Activated CD8-positive, alpha-beta T cell treated with anti-CD3 and anti-CD28 coated beads, Interleukin-2, amount 10 ng/mL, durations not matched to agents 7 days and 5 days (primary cell): ENCODE measurements at places on chromosomes 5 and 9.

DNA sequence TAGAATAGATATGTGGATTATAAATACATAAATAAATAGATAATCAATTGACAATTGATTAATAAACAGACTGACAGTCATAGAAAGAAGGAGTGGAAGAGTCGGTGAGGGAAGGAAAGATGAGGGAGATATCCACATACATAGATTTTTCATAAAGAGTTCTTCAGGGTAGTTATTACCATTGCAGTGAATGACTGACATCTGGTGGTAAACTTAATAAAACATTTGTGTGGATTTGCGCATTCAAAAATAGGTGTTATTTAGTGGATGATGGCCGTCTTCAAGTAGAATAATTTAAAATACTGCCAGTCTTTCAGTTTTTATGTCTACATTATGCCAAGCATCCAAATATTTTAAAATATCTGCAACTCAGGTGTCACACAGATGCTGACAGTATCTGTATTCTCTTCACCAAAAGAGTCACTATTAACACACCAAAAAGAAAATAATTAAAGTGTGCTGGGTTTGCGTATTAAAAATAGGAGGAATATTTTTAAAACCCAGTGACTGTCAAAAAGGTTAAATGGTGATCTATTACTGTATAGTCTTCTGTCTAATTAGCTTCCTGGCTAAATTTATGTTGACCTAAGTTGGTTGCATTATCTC, 78.8 kb downstream of the GIN1 start:
- no peak for DNase-seq
- H3K4me1 ChIP-seq: no peaks in the 10 kb centered on the region
- no peak overlapping the region for H3K27ac ChIP-seq
- H3K36me3 ChIP-seq: no peaks in the 10 kb centered on the region
- H3K4me3 ChIP-seq: no peak overlapping the region

- peaks cover 21% of the 10 kb centered on the region for H3K4me1 ChIP-seq
- H3K4me3 ChIP-seq: no peak overlapping the region
- no peaks in the 10 kb centered on the region for H3K27me3 ChIP-seq
- no peak for DNase-seq
- H3K27ac ChIP-seq: no peak overlapping the region
- H3K36me3 ChIP-seq: peaks cover 71% of the 10 kb centered on the region
Observed at GRCh38 chr9:5002811-5003210, 17.7 kb downstream of the JAK2 start.

DNA sequence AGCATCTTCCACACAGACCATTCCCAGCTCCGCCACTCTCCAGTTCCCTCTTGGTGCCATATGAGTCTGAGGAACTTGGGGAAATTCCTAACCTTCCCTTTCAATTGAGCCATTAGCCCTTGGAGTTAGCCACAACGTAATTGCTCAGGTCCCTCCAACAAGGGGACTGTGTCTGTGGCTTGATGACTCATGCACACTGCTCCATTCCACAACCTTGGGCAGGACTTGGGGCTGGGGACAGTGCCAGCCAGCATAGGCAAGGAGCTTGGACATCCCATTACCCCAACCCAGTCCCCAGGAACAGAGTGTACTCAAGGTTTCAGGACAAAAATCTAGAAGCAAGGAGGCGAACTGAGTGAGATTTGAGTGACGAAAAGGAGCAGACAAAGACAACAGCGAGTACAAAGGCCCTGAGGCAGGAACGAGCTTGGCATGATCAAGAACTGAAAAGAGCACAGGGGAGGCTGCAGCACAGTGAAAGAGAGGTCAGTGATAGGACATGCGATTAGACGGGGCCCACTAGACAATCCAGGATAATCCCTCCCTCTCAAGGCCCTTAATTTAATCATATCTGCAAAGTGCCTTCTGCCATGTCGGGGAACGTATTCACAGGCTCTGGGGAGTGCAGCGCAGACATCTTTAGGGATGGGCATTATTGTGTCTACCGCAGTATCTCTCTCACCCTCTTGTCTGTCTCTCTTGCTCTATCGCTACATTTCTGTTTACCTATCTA, 16.0 kb upstream of the JADE2 start:
- no peak for DNase-seq
- H3K27ac ChIP-seq: no peak overlapping the region
- no peaks in the 10 kb centered on the region for H3K27me3 ChIP-seq
- no peaks in the 10 kb centered on the region for H3K36me3 ChIP-seq
- H3K4me3 ChIP-seq: no peak overlapping the region

DNA sequence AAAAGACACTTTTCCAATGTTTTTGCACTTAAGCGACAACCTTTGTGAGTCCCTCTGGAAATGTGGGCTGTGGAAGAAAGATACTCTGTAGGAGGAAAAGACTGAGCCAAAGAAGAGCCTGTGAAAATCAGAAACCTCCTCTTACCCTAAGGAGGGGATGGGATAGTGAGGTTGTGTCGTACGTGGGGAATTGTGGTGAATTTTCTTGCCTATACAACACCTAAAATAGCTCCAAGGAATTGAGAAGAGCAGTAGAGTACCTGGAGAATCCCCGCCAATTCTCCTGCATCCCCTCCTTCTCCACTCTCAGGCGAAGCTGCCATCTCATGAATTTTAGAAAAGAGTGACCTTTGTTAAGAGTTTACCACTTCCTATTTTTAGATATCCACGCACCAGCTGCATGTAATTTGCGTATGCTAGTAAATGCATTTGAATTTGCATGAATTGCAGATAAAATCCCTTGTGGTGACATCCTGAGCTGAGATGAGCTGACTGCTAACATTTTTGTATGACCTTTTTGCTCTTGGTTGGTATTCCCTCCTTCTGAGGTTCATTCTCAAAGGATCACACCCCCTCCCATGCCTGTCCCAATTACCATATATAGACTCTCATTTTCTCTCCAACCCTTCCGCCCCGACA, 147.2 kb downstream of the PCSK5 start:
- H3K36me3 ChIP-seq: peaks cover 5% of the 10 kb centered on the region
- peaks cover 3% of the 10 kb centered on the region for H3K4me1 ChIP-seq
- no peak for DNase-seq
- peaks cover 2% of the 10 kb centered on the region for H3K27me3 ChIP-seq

GRCh38 chr9:90843525-90843924, 41.9 kb downstream of the SYK start:
- H3K4me3 ChIP-seq: no peak overlapping the region
- no peak for DNase-seq
- H3K4me1 ChIP-seq: no peaks in the 10 kb centered on the region
- H3K36me3 ChIP-seq: no peaks in the 10 kb centered on the region

GRCh38 chr5:140150201-140150600, 24.5 kb downstream of the IGIP start:
- peaks cover 8% of the 10 kb centered on the region for H3K4me1 ChIP-seq
- H3K27me3 ChIP-seq: peaks cover 23% of the 10 kb centered on the region
- no peak overlapping the region for H3K27ac ChIP-seq
- no peak for DNase-seq
- H3K4me3 ChIP-seq: no peak overlapping the region
- H3K36me3 ChIP-seq: no peaks in the 10 kb centered on the region

DNA sequence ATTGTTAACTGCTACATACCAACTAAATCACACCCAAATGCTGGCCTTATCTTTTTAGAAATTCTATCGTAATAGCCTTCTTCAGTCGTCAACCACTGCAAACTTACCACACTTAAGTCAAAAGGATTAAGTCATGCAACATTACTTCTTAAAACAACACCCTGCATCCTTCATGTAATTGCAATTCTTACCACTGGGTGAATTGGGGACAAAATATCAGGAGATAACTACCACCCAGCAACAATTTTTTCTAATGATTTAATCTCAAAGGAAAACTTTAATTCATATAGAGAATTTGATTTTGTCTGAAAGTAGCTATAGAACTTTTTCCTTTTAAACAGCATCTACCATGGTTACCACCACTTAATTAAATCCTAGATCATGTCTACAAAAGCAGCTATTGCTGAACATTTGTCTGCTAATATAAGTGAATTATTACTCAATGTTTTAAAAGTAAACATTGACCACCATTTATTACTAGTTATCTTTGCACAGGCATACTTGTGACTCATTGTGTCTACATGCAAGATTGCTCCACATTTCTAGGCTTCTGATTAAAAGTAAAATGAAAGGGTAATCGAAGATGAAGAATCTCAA, 10.5 kb downstream of the MLLT3 start:
- H3K4me3 ChIP-seq: no peak overlapping the region
- DNase-seq: no peak
- H3K36me3 ChIP-seq: peaks cover 56% of the 10 kb centered on the region
- no peaks in the 10 kb centered on the region for H3K27me3 ChIP-seq
- H3K27ac ChIP-seq: no peak overlapping the region

GRCh38 chr5:96434201-96434645, 1.2 kb upstream of the PCSK1 start:
- DNase-seq: peak; percentile 67
- H3K27ac ChIP-seq: no peak overlapping the region
- no peak overlapping the region for H3K4me3 ChIP-seq
- no peaks in the 10 kb centered on the region for H3K4me1 ChIP-seq

- peak overlapping the region; percentile 88 for H3K27ac ChIP-seq
- DNase-seq: no peak
- H3K27me3 ChIP-seq: peaks cover 6% of the 10 kb centered on the region
- peaks cover 55% of the 10 kb centered on the region for H3K4me1 ChIP-seq
Observed at GRCh38 chr9:97695995-97696802, 941 bp downstream of the XPA start.

GRCh38 chr9:119963798-119964372, 594.6 kb upstream of the BRINP1 start:
- H3K27me3 ChIP-seq: no peaks in the 10 kb centered on the region
- H3K4me1 ChIP-seq: no peaks in the 10 kb centered on the region
- H3K27ac ChIP-seq: no peak overlapping the region
- DNase-seq: no peak
- H3K36me3 ChIP-seq: no peaks in the 10 kb centered on the region

DNA sequence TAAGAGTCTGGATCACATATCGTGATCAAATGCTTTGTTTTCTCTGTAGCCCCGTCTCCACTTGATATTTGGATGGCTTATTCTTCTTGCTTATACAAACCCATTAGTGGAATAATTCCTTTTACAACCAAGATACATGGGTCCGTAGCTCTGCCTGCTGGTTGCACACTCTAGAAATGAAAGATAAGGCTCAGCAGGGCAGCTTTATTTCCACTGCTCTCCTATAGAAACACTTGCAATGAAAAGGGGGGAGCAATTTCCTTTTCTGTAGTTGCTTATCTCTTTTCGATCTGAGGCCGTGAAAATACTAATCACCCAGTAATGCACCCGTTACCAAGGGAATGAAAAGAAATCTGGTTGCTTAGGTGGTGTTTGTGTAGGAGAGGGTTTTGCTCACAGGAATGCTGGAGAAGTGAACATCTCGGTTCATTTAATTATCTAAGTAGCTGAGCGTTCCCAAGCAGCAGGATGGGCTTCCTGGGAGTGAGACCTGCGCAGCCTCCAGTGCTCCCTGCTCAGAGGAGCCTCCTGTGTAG, 131.7 kb downstream of the ADAMTS16 start:
- no peaks in the 10 kb centered on the region for H3K4me1 ChIP-seq
- peaks cover 2% of the 10 kb centered on the region for H3K27me3 ChIP-seq
- no peak for DNase-seq

DNA sequence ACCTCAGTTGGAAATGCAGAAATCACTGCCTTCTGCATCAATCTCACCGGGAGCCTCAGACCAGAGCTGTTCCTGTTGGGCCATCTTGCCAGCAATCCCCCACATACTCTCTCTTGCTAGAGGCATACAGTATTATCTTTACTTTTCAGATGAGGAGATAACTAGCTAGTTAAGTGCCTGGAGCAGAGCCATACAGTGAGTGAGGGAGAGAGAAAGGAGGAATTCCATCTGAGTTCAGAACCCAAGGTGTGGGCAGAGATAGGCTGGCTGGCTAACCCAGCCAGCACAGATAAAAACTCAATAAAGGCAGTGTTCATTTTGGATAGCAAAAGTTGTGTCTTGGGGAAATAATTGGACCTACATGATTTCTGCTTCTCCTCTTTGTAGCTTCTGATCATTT, 268.0 kb upstream of the KIF2A start:
- H3K4me1 ChIP-seq: no peaks in the 10 kb centered on the region
- DNase-seq: no peak
- no peaks in the 10 kb centered on the region for H3K36me3 ChIP-seq
- H3K27me3 ChIP-seq: no peaks in the 10 kb centered on the region
- H3K27ac ChIP-seq: no peak overlapping the region

DNA sequence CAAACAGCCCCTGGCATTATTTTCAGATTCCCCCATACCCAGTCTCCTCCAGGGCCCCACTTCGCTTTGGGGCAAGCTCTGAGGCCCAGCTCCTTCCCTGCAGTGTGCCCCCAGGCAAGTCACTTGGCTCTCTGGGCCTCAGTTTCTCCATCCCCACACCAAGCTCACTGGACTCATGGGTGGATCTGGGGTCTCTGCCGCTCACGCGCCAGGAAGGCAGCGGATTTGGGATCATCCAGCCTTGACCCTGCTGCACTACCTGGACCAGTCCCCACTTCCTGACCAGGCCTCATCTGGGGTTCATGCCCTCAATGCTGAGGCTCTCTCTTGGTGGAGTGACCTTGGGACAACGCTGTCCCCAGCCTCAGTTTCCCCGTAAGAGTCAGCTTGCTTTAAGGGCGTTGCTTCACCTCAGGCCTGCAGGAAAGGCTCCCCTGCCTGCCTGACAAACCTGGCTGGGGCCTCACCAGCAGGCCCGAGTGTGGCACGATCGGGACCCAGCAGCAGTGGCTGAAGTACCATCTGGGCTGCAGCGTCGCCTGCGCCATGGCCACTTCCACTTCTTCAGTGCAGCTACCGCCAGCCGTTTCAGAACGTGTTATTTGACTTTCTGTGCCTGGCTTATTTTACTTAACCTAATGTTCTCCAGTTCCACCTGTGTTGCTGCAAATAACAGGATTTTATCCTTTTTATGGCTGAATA, 519.6 kb upstream of the SEMA6A start:
- H3K36me3 ChIP-seq: no peaks in the 10 kb centered on the region
- H3K27ac ChIP-seq: no peak overlapping the region
- no peak for DNase-seq
- no peak overlapping the region for H3K4me3 ChIP-seq

- no peak for DNase-seq
- H3K27ac ChIP-seq: no peak overlapping the region
- no peaks in the 10 kb centered on the region for H3K36me3 ChIP-seq
- peaks cover 7% of the 10 kb centered on the region for H3K27me3 ChIP-seq
Observed at GRCh38 chr5:35543408-35543807, 74.3 kb upstream of the SPEF2 start.

DNA sequence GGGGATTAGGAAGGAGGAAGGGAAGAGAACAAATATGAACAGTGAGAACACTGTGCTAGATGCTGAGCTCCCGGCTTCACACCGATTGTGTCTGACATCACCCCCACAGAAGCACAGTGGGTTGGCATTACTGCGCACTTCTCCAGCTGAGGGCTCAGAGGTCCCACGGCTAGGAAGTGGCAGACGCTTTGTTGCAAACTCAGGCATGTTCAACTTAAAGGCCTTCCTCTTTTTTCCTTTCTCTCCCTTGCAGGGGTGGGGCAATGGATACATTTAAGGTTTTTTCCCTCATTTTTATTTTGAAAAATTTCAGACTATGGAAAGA, 15.5 kb upstream of the SHB start:
- DNase-seq: no peak
- no peaks in the 10 kb centered on the region for H3K36me3 ChIP-seq
- H3K4me3 ChIP-seq: no peak overlapping the region
- no peak overlapping the region for H3K27ac ChIP-seq
- no peaks in the 10 kb centered on the region for H3K4me1 ChIP-seq
